NB4 (cell line): ENCODE measurements at places on chromosomes 7 and 10.

DNA sequence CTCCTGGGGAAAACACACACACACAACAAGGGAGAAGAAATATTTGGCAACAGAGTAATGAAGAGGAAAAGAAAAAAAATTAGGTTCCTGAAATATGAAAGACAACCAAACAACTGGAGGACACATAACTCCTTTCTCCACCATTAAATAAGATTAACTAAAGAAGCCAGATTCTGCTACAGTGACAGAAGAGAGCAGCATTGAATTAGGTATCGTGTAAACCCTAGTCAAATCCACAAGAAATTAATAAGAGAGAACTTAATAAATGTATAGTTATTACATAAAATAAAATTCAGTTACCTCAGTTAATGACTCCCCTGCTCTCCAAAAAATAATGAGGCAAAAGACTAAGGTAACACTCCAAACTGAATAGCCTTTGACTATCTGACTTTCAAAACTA, 306.7 kb downstream of the CRPPA start:
- DNase-seq = peak; percentile 36

DNA sequence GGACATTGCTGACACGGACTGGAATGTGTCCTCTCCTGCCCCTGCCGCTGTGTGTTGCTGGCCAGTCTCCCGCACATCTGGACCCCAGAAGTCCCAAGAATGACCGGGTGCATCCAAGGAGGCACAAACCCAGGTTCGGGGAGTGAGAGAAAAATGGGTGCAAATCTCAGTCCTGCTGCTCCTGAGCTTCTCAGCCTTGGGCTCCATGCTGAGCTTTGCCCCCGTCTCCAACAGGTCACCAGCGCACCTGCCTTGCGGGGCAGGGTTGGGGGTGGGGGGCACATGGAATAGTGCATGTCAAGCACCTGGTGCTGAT, 6.0 kb upstream of the NANOS1 start:
- DNase-seq = no peak

- DNase-seq = no peak
These were observed 67.1 kb upstream of the GSDME start for GRCh38 chr7:24824400-24824799.

GRCh38 chr10:84007482-84007881, 131.8 kb upstream of the GHITM start:
- peak; percentile 14 for DNase-seq

DNA sequence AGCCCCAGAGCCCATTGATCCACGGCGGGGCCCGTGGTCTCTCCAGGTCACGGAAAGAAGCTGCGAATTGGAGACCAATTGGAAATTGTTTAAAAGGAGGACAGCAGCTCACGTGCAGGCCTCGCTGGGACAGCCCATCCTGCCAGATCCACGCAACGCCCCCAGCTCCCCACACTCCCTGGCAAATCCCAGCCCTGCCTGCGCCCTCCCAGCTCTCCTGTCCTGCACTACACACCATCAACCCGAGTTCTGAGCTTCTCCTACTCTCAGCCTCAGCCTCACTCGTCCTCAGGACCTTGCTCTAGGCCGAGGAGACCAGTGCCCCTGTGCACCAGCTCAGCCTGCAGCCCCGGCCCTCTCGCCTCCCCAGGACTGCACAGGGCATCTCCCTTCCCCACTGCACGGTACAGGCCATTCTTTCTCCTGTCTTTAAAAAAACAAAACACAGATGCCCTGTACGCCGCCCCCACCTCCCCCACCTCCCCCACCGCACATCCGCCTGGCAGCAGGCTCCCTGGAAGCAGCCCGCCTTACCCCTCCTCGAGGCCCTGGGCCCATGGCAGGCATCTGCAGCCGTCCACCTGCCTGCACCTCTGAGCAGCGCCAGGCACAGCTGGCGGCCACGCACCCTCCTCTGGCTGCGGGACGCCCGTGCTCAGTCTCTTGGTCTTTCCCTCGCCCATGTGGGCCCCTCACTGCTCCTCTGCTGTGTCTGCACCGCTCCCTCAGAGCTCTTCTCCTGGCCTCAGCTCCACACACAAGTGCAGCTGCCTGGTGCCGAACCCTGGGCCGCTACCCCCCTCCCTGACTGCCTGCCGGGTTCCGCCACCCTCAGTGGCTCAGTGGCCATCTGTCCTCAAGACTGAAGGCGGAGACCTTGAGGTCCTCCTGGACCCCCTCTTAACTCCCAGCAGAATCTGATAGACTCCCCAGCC, 48.5 kb upstream of the SUN1 start:
- no peak for DNase-seq

DNA sequence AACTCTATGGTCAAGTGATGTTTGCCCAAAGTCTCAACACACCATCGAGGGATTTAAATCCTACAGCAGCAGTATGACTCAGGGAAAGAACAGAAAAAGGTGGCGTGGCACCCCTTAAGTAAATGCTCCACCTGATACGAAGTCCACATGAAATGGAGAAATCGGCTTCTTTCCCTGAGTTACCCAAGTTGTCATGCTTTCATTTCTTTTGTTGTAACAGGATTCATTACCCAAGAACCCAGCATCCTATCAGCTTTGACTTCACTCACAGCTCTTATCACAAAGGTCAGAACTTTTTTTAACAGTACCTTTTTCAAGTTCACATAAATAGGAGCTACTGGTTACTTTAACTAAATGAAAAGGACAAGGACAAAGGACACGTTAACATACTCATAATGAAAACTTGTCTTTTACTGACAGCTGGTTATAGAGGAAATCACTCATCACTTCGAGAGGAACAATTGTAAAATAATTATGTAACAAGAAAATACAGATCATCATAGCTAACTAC, 219.8 kb upstream of the FRMD4A start:
- DNase-seq = no peak

- DNase-seq = no peak
These were observed 71.9 kb downstream of the NT5C2 start for GRCh38 chr10:103120977-103121735.

- no peak for DNase-seq
These were observed 14.8 kb downstream of the CD36 start for GRCh38 chr7:80653244-80653643.

DNA sequence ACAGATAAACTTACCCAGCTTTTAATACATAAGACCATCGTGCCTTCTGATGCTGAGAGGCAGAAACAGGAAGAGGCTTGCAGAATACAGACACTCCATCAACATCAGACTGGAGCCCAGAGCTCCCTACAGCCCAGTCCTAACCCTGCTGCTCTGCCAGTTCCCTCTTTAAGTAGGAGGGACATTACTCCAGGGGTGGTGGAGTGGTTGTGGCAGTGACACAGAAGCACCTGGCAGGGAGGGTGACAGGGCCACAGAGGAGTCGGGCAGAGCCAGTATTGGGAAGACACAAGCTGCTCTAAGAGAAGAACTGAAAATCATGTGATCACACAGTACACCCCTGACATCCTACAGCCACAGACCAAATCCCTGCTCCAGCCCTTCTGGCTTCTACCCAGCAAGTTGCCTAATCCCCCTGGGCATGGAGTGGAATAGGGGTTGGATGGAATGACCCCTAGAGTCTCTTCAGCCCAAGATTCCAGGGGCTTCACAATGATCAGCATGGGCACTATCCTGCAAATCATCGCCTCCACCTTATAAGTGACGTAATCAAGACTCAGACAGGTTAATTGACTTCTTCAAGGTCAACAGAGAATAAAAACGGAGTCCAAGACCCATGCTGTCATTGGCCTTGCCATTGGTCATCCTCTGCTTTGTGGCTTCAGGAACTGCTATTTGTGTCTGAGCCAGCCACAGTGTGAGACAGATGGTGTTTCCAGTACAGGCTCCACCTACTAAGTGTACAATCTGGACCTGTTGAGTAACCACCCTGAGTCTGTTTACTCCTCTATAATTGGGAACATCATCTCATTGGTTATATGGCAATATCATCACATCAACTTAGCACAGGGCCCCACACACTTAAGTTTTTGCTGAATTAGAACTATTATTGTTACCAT, 61.1 kb upstream of the ZMIZ1 start:
- peak; percentile 24 for DNase-seq

DNA sequence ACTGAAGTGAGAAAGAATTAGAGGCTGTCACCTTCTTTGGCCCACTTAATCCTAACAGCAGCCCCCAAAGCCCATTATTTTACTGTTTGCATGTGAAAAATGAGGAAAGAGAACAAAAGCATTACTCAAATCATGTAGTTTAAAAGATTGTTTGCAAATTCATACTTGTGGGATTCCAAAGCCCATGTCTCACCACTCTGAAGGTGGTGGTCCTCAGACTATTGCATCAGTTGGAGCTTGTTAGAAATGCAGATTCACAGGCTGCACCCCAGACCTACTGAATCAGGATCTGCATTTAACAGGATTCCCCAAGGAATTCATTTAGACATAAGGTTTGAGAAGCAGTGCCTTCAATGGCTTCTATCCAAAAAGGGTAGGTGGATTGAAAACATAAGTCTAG, 93.7 kb upstream of the PDE1C start:
- DNase-seq = no peak

DNA sequence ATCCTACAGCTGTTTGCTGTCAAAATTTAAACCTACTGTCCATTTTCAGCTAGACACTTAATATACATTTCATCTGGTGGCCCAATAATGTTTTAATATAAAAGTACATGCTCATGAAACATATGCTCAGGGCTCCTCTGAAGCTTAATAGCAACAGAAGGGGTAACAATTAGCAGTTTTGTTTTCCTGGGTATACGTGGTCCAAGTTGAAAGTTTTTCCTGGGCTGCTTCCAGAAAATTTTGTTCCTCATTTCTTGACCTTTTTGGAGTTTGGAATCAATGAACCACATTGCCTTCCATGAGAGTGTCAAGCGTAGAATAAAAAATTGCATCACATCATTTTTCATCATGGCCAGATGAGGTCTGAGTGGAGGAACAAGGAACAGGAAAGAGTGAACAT, 537.3 kb upstream of the MGMT start:
- DNase-seq = no peak
